ENCODE measurements at places on chromosomes 4 and X.

- DNase-seq = no peak
These were observed 45.3 kb downstream of the HMGB2 start for GRCh38 chr4:173288698-173289352.

GRCh38 chr4:134024251-134024650, 177.3 kb downstream of the PABPC4L start:
- DNase-seq = no peak

DNA sequence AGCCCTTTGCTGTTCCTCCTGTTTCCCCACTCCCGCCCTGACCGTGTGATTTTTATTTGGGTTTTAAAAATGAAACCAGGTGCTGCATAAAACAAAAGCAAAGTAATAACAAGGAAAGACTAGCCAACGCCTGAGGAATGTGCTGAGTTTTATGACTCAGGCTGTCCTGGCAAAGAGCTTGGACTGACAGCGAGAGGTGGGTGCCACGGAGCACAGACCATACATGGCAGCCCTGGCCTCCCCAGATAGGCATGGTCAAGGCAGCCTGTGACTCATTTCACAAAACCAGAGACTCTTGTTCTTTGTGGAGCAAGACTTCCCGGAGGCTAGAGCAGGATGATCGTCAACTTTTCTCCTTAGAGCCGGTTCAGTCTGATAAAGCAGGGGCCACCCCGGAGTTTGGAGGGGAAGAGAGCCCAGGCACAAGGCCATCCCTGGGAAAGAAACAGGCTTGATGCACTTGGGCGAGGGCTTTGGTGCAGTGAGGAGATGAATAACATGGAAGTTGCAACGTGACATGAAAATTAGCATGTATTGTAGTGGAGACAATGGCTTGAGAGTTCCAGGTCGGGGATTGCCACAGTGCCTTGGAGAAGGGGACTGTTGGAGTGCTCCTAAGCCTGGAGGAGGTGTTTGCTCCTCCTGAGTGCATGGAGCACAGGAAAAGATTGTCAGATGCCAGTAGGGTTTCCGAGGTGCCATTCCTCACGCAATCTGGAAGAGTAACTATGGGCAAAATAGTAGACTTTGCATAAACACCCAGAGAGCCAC, 54.8 kb downstream of the C4orf51 start:
- DNase-seq = no peak

GRCh38 chr4:89469930-89470375, 162.4 kb upstream of the GPRIN3 start:
- no peak for DNase-seq

GRCh38 chr4:23839279-23839678, 50.6 kb downstream of the PPARGC1A start:
- no peak for DNase-seq

- no peak for DNase-seq
These were observed 170.5 kb downstream of the CDS1 start for GRCh38 chr4:84753321-84753972.

DNA sequence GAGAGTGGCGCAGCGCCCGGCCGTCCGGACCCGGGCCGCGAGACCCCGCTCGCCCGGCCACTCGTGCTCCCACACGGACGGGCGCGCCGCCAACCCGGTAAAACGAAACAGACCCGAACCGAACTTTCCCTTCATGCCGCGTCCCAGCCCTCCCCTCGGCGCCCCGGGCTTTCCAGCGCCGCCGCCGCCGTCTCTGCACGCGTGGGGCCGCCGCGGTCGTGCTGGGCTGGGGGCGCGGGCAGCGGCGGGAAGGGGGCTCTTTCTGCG, 222 bp downstream of the SMAD1 start:
- DNase-seq = no peak

Data from muscle of arm (tissue), 14 donors.